Stimulated activated CD4-positive, alpha-beta T cell treated with anti-CD3 and anti-CD28 coated beads, Interleukin-1b, Interleukin-23, amount 100 ng/mL, for 1 hour (primary cell): ENCODE measurements at places on chromosomes 13 and 19.

GRCh38 chr13:21232196-21232595 lies 55.7 kb downstream of the MRPL57 start:
- DNase-seq, result no peak

DNA sequence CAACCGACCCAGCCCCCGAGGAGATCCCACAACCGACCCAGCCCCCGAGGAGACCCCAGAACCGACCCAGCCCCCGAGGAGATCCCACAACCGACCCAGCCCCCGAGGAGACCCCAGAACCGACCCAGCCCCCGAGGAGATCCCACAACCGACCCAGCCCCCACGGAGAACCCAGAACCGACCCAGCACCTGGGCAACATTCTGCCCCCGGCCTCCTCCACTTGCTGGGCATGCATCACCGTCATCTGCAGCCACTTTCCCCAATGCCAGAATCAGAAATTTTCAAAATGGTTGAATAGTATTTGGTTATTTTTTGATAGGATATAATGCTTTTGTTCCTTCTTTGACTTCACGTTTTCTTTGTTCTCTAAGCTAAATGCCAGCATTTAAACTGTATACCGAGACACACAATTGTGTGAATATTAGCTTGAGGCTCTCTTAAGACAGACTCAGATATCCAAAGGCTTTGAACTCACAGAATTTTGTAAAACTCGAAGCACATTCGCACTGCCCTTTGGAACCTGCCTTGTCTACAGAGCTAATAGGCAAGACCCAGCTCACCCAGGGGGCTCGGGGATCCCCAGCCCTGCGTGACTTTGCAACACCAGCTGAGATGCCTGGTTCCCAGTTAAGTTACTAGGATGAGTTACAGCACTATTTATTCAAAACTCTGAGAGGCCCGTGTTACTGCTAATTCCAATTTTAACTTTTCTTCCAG lies 15.5 kb upstream of the RASA3 start:
- DNase-seq, result no peak

DNA sequence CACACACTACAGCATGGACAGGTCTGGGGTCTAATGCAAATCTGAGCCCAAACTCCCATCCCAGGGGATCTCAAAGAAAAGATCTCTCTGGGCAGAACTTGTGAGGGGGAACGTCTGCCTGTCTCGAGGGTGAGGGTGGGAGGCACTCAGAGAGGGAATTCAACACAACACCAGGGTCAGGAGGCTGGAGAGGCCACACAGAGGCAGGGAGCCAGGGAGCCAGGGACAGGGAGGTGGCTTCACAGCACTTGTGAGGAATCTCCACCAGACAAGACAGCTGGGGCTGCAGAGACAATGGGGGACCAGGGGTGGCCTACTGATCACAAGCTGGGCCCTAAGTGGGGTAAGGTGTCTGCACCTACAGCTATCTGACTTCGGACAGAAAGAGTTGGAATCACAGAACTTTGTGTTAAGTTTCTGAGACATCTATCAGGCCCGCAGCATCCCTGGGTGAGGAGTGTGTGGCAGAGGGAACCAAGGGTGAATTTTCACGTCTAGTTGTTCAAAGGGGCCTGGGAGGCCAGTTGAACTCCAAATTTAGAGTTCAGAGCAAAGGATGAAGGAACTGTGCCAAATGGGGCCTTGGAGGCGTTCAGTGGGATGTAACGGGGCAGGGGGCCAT lies 12.7 kb upstream of the AKAP8L start:
- DNase-seq, result no peak

- DNase-seq, result no peak
Observed at GRCh38 chr19:17721821-17722220, 2.5 kb downstream of the MAP1S start.

DNA sequence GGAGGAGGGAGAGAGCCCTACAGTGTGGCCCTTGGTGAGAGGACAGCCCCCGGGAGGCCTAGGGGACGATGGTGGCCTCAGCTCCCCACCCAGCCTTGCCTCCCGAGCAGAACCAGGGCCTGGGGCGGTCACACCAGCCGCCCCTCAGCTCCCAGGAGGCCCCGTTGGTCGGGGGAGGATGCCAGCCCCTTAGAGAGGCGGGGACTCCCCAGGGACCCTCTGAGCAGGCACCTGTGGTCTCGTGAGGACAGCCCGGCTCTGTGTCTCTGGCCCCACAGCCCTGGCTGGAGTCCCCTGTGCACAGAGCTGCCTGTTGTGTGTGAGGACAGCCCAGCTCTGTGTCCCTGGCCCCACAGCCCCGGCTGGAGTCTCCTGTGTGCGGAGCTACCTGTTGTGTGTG lies 158.8 kb downstream of the KDM4B start:
- no peak for DNase-seq

GRCh38 chr13:57935965-57936364 lies 304.4 kb downstream of the PCDH17 start:
- DNase-seq, result no peak

DNA sequence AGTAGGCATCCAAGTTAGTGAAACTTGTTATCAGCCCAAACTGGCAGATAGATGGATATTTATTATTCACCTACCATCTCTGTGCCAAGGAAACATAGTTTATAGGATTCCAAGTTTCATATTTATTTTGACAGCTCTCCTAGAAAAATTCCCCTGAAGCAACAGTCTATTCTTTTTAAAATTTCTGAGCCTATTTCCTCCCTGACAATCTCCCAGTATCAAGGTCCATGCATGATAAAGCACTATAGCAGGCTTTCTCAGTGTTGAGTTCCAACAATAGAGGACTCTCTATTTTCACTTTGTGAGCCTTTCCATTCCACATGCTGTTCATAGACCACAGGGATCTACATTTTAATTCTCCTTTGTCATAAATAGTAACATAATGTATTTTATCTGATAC lies 312.6 kb downstream of the SLITRK6 start:
- no peak for DNase-seq

- DNase-seq, result no peak
Observed at GRCh38 chr13:65808061-65808460, 1422.1 kb downstream of the PCDH9 start.

DNA sequence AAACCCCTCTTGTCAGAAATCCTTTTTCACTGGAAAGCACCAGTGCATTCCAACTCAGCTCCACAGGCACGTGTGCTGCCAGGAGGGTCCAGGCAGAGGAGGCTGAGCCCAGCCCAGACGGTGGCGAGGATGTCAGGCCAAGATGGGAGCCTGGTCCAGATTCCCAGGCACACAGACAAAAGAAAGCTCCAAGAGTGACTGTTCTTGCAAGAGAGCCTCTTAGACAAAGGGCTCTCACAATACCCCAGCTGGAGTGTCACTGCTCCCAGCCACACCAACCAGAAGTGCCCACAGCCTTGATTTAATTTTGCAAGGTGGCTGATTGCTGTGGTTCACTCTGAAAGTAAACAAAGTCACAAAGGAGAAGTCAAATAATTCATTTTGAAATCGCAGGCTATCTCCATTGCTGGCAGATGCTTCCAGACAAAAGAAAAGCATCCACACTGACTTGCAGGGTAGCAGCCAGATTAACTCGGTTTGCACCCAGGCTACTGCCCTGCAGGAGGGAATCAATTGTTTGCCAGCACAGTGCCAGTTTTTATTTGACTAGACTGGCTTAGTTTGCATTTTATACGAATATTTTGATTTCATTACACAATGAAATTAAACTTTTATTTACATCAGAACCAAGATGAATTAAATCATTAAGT lies 95.1 kb downstream of the RAB20 start:
- DNase-seq, result no peak
